Activated CD4-positive, alpha-beta T cell treated with anti-CD3 and anti-CD28 coated beads for 1 hour (primary cell): ENCODE measurements at places on chromosomes 12 and 14.

GRCh38 chr12:46855760-46856159, 30.0 kb upstream of the SLC38A4 start:
- no peak for DNase-seq

DNA sequence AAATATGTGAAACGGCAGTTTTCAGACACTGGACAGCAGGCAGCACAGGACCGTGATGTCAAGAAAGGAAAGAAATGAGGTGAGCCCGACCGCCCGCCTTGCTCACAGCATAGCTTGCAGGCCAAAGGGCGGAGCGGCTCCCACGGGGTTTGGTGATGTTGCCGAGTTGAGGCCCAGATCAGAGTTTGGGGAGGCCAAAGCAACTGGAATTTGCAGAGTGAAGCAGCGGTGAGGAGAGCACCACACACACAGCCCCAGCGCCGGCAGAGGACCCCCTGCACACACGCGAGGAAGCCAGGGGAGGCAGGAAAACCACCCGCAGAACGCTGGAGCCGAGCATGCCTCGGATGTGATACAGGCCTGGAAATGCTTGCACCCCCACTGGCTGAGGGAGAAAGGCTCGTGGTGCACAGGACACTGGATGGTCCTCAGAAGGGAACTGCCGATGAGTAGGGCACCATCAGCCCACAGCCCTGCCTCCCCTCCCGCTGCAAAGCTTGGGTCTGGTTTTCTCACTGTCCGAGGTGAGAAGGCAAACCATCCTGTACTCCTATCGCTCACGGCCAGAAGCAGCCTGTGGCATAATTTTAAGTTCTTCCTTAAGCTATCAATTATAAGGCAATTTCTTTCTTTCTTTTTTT, 25.7 kb upstream of the PLD4 start:
- DNase-seq, result no peak

GRCh38 chr14:52106840-52107239, 38.0 kb upstream of the NID2 start:
- no peak for DNase-seq

- DNase-seq, result no peak
These were observed 108.6 kb downstream of the PPM1A start for GRCh38 chr14:60357551-60358149.

DNA sequence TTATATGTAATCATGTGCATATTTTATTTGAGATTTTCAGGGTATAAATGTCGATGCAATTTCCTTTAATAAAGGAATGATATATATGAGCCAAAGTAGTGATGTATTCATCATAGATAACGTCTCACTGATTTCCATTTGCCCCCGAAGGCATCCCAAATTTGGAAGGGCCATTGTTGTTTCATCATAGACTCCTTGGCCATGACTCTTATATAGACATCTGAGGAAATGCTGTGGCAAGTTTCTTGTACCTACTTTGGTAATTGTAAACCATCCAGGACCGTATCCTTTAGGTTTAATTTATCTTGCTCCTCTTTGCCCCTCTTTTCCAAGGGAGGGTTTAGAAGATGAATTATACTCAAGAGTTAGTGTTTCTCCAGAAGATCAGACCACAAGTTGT, 84.7 kb downstream of the SAMD4A start:
- DNase-seq, result no peak

DNA sequence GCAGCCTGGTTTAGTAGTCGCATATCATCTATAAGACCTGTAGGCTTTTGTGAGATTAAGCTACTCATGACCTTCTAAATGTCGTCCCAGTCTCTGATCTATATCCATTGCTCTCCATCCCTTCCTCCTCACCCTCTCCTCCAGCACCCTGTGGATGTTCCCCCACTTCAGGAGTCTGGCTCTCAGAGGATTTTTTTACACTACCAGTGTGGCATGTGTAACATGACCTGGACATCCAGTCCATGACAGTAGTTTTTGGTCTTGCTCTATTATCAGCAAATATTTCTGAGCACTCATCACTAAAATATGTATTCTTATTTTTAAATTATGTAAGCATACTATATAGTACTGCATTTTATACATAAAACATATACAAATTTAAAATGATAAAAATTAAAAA, 142.1 kb downstream of the DYRK2 start:
- DNase-seq, result no peak

DNA sequence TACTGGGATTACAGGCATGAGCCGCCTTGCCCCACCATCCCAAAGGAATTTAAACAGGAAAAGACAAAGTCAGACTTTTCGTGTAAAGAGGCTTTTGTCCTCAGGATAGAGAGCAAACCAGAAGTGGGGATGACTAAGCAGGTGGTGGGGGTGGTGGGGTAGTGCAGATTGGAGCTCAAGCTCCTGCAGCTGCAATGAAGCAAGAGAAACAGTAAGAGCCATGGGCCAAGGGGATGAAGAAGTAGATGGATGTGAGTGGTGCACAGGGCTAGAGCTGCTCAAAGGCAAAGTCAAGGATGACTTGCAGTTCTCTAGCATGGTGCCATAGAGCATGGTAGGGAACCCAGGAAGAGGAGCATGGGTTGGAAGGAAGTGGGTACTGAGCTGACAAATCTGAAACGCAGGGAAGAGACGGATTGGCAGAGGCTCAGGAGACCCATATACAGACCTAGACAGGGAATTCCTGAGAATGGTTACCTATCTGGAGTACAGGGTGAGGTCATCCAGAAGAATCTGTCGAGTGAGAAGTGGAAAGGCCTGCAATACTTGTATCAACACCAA, 11.4 kb upstream of the RNF34 start:
- no peak for DNase-seq

GRCh38 chr14:86574051-86574777, 1044.3 kb downstream of the FLRT2 start:
- DNase-seq, result no peak

GRCh38 chr12:92509156-92509738, 193.5 kb upstream of the PLEKHG7 start:
- no peak for DNase-seq

GRCh38 chr12:93317227-93317626, 60.5 kb upstream of the NUDT4 start:
- no peak for DNase-seq

DNA sequence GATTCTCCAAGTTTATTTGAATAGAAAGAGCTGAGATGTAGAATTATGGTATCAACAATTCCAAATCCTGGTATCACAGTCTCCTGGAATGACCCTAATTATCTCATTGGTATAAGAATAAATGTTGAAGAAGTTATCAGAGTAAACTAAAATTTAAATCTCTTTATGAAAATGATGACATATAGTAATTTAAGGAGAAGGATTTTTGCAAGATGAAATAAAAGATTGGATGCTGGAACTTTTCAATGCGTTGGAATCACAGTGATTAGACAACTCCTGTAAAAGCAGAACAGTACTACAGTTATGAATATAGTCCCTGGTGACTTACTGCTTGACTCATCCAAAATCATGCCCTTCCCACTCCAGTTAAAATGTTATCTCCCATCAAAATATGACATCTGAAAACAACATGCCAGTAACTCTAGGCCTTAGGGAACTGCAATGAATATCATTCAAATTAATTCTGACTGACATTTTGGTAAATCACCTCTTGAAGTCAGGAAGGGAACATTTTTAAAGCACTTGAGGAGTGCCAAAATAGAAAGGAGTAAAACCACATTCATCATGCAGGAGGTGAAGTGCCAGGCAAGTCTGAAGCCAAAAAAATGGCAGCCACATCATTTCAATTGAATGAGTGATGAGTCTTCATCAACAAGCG, 197.8 kb upstream of the PRKD1 start:
- no peak for DNase-seq

DNA sequence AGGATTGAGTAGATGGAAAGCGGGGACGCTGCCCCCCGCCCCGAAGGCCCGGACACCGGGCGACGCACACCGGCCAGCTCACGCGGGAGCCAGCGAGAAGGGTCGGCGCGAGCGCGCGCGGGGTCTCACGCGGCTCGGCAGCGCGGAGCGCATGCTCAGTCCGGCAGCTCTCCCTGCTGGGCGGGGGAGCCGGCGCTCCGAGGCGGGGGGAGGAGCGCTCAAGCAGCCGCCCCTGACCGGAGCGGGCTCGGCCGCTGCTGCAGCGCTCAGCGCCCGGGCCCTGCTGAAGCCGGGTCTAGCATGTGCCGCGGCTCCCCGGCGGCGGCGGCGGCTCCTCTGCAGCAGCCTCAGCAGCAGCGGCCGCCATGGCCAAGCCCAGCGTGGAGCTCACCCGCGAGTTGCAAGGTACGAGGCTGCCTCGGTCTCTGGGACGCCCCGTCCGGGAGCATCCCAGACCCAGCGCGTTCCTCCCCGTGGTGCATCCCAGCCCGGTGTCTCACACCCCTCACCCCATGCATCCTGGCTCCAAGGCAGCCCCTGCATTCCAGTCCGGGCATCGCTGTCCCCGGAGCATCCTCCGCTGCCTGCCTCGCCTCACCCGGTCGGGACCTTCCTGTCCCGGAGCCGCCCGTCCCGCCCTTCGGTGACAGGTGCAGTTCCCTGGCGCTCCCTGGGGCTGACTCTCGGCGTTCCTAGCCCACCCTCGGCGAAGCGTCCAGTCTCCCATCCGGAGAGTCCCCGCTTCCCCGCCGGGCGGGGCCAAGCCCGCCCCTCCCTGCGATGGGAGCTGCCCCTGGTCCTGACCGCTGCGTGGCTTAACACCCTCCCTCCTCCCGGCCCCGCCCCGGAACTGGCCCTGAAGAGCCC, at the start of gene CARMIL3:
Gene CARMIL3 (plus strand): TSS at position 221 of the 867 bp plus-strand sequence. CDS start 145 bp downstream, at position 366.
- peak; percentile 43 for DNase-seq

- DNase-seq, result no peak
These were observed 2.5 kb downstream of the PGF start for GRCh38 chr14:74952697-74953484.

- DNase-seq, result no peak
These were observed 116.1 kb upstream of the FUT8 start for GRCh38 chr14:65296402-65296801.

- no peak for DNase-seq
These were observed 1.8 kb downstream of the MON2 start for GRCh38 chr12:62468397-62468796.

GRCh38 chr14:83196236-83196635, 1662.6 kb upstream of the SEL1L start:
- DNase-seq, result no peak

DNA sequence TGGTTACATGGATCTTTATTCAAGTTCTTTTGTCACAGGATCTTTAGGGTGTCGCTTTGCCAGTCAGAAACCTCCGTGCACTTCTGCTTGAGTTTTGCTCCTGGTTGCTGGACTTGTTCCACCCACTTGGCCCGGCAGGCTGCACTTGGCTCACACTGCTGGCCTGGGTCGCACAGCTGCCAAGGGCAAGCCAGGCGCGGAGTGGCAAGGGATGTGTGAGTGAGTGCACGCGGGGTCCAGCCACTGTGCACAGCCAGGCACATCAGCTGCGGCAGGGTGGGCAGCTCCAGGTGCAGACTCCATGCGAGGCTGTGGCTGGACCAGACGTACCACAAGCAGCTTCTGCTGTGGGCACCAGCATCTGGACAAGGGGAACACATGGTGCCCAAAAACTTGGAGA, 76.6 kb downstream of the DERA start:
- no peak for DNase-seq

DNA sequence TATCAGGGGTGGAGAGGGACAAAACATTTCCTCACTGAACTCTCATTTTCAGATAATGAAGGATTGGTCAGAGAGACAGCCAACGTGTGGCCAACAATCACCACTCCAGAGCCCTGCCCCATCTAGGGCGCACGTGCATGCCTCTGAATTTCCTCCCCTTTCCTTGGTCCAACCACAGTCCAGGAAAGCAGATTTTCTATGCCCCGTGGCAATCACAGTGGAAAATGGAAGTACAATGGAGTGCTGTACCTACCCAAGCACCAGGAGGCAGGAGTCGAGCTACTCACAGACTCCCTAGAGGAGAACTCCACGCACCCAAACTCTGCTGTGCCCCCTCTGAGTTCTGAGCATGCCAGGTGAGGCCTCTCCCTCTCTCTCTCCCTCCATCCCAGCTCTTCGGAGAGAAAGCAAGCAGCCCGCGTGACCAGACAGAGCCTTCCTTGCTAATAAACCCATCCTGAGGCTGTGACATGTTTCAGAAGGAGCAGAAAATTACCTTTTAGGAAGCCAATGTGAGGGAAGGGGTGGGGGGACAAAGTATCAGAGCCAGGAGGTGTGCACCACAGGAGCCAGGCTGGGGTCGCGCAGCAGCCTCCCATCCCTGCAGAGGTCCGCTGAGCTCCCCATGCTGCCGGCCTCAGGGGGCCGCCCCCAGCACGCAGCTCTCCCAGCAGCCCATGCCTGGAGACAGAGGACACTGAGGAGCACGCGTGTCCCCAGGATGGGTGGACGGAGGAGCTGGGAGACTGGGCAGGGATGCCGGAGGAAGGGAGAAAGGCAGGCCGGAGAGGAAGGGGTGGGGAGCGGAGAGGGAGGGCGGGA, 73.4 kb downstream of the PITPNM2 start:
- no peak for DNase-seq

DNA sequence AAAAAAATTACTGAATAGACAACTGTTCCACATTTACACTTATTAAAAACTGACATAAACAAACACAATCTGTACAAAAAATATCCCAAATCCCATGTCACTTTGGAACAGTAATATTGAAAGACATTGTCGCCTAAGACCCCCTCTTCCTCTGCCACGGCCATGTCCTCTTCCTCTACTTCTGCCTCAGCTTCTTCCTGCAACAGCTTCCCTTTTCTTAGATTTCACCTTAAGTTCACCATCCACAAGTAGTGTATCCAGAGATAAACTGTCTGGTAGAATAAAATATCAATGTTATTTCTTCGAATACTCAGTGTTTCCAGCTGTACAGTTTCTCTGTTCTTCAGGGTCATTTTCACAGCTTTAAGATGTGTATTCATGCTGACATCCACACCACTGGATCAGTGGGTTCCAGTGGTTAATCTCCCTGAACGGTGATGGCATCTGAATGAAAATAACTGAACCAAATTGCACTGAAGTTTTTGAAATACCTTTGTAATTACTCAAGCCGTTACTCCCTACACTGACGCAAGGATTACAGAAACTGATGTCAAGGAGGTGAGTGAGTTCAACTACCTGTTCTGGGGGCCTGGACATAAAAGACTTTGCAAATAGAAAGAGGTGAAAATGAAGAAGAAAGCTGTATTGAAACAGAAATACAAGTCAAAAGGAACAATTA, 208.5 kb downstream of the C12orf50 start:
- no peak for DNase-seq

DNA sequence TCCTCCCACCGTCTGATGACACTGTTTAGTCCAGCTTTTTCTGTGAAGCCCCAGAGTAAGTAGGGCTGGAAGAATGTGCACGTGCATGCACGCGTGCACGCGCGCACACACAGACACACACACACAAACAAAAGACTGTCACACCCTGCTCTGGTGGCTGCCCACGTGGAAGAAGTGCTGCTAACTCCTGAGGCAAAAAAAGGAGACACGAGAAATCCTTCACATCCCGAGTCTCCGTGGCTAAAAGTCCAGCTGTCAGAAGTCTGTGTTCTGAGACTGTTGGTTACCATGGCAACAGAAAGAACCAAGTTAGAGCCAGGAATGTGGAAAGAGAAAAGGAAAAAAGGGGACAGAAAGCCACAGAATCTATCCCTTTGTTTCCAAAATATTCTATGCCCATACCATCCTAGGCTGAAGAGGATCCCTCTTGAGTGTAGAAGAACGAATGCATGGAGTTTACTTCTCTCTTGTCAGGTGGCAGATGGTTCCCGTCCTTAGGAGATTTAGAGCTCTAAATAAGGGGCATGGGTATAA, 1.6 kb upstream of the C12orf71 start:
- DNase-seq, result no peak
